ENCODE measurements at places on chromosomes 16 and 17. TPM values are rescaled to one million over a fixed set of nuclear protein-coding genes. Genes with fewer than 3 reads are reported as not detected.
A peak's percentile ranks its signal among the peaks of the same experiment; 100 is the strongest.

The SPATA2L gene
- 8.6 TPM for total RNA-seq

The ANKFN1 gene
- total RNA-seq: not detected

DNA sequence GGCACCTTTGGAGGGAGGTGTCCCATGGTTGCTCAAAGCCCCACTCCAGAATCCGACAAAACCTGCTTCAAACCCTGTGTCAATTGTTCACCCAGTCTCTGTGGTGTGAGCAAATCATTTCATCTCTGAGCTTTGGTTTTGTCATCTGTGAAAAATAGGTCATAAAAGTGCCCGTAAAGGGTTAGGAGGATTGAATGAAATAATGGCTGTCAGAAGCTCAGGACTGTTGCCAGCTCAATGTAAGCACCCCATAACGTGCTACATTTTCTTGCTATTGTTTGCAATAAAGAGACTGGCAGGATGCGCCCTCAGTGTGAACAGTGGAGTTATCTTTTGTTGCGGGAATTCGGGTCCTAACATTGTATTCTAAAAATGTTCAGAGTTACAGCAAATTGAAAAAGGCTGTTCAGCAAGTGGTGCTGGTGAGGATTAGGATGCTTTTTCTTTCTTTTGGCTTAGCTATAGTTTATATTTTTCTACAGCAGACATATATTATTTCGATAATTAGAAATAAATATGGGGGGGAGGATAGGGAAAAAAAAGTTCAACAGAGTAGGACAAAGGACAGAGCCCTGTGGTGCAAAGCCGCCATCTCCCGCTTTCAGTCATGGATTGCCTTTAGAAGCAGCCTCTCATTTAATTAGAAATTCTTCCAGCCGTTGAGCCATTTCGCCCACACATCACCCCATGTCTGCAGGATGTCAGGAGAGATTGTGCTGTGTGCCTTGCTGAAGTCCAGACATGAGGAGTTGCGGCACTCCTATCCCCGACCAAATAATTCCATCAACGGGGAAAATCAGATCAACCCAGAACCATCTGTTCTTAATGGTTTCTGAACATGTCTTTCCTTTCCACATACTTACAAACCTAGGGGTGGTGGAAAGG, 20.9 kb upstream of the PYY start:
- DNase-seq: no peak

DNA sequence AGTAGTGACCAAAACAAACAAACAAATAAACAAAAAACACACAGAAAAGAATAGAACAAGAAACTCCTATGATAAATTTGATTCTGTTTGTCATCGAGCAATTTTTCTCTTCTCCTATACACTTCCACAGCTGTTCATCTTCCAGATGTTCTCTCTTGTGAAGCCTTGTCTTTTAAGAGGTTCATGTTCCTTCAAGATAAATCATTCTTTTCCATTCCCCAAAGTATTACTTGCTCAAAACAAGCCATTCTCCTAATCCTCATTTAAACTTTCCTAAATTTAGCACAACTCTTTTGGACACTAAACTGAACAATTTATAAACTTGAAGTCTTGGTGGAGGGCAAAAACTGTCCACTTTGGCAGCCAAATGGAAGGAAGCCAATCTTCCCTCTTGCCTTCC, 103.3 kb downstream of the ABCA8 start:
- no peak for DNase-seq

GRCh38 chr16:71542377-71542776, 16.2 kb downstream of the CHST4 start:
- DNase-seq: peak; percentile 61

GRCh38 chr17:44400226-44400847, 10.9 kb upstream of the ITGA2B start:
- no peak for DNase-seq

- peak; percentile 73 for DNase-seq
These were observed 567 bp downstream of the SOX9 start for GRCh38 chr17:72121164-72122009.

- DNase-seq: no peak
These were observed 127.8 kb downstream of the HS3ST3B1 start for GRCh38 chr17:14428648-14429029.

GRCh38 chr17:42566215-42566882, 551 bp upstream of the MLX start:
- no peak for DNase-seq

DNA sequence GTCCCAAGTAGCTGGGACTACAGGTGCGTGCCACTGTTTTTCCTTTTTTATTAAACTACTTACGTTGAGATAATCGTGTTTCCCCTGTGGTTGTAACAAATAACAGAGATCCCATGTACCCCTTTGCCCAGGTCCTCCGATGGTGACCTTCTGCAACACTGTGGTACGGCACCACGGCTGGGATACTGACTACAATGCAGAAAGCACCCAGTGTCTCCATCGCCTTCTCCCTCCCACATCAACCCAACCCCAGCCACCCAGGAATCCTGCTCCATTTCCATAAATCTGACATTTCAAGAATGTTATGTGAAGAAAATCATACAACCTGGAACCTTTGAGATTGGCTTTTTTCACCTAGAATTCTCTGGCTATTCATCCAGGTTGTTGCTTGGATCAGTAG, 22.1 kb downstream of the MPRIP start:
- no peak for DNase-seq

DNA sequence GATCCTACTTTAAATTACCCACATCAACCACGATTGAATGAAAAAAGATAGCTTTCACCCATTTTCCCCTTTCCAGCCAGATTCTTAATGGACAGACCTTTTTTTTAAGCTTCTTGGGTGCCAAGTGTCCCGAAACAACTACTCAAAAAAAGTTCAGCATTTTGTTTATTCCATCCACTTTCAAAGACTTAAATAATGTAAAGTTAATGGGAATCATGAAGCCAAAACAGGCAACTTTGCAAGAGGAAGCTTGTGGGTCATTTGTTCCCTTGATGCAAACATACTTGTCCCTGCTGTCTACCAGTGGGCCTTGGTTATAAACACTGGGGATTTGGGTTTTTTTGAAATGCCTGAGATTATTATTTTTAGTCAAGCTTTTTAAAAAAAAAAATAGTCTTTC, 414.0 kb upstream of the PSMD7 start:
- no peak for DNase-seq

DNA sequence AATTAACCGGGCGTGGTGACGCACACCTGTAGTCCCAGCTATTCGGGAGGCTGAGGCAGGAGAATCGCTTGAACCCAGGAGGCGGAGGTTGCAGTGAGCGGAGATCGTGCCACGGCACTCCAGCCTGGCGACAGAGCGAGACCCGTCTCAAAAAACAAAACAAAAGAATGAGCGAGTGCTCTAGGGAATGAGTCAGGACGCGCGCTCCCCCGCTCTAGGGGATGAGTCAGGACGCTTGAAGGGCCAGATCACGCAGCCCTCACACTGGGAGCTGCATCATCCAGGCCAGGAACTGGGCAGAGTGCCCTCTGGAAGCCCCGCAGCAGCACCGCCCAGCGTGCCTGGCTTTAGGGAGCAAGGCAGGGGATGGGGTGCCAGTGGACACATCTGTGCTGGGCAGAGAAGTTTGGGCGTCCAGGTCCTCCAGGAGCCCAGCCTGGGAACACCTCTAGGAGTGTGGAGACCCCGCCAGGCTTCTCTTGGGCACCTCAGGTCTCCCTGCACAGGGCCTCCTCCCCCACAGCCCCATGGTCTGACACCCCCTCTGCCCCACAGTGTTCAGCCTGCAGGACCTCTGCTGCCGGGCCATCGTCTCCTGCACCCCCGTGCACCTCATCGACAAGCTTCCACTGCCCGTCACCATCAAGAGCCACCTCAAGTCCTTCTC, 3.9 kb upstream of the WFIKKN1 start:
- DNase-seq: peak; percentile 97

GRCh38 chr16:65671071-65671470, 549.2 kb upstream of the CDH11 start:
- DNase-seq: no peak
